CD4-positive, alpha-beta T cell treated with Interleukin-1 beta for 1 hour (primary cell): ENCODE measurements at places on chromosomes 1 and 21.

DNA sequence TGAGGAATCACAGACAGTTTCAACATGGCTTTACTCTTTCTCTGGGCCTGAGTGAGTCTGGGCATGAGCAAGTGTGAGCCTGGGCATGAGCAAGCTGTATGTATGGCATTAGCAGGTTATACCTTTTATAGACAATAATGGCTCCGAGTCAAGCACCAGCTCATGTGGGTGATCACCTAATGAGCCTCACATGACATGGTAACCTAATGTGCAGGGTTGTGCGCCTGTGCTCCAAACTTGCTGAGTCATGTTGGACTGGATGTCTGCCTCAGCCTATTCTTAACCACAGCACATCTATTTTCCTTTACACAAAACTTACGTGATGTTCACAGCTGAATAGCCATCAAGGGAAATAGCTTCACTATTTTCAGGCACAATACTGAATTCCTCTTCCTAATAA, 236.2 kb upstream of the NRIP1 start:
- no peak for DNase-seq

GRCh38 chr1:43447891-43448708, 5.6 kb downstream of the HYI start:
- no peak for DNase-seq

DNA sequence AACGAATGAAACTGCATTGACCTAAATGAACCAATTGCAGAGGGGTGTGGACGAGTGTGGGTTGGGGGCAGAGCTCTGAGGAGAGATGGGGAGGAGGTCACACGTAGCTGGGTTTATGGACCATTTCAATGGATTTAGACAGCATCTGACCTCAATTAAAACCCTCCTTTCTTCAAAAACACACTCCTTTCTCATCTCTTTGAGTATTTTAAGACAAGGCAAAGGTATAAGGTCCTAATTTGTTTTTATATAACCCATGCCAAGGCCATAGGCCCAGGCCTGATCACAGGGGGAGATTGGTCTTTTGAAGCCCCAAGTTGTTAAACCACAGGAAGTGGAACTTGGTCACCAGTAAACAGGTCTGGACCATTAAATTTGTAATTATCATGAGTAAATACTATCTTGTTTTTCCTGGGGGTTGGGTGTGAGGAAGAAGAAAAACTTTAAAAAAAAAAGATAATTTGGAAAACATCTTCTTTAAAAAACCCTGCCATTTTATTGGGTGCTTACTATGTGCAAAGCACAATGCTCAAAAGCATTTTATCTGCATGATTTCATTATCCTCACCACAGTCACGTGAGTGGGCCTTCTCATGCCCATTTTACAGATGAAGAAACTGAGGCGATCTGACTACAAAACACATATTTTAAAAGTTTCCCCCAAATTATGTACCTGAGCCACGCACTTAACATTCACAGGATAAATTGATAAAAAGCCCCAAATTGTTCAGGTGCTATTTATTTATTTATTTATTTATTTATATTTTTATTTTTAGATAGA, 8.9 kb upstream of the INAVA start:
- no peak for DNase-seq

DNA sequence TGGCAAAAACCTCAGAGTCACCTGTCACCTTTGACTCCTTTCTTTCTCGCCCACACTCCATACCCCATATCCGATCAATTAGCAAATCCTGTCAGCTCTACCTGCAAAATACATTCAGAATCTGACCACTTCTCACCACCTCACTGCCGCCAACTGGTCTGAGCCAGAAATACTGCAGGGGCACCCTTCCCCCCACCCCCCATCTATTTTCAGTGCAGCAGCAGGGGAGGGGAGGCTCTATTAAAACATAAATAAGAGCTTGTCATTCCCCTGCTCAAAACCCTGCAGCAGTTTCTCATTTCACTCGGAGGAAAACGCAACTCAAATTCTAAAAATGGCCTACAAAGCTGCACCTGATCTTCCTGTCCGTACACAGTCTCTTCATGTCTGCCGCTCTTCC, 3.9 kb downstream of the PKLR start:
- DNase-seq = no peak

GRCh38 chr1:179709841-179710329, 33.2 kb upstream of the FAM163A start:
- peak; percentile 53 for DNase-seq

GRCh38 chr1:160641323-160642280, 5.2 kb downstream of the SLAMF1 start:
- no peak for DNase-seq

DNA sequence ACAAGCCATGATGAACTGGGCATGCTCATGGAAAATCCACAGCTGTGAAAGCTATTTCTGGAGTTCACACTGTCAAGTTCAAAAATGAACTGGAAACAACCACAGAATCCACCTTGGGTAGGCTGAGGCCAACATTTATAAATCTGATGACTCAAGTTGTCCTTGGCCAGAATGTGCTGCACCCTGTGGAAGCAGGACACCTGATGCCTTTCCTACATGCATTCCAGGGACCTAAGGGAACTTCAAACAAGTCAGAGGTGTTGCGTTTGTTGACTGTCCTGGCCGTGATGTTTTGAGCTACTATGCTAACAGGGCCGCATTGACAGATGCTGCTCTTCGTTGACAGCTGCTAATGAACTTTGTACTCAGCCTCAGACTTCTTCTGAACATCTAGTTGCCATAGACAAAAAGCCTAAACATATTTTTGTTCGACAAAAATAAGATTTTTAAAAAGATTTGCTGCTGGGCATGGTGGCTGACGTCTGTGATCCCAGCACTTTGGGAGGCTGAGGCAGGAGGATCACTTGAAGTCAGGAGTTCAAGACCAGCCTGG, 127.9 kb upstream of the SLC45A1 start:
- DNase-seq = no peak

- DNase-seq = no peak
These were observed 12.6 kb upstream of the LEPR start for GRCh38 chr1:65407877-65408276.

DNA sequence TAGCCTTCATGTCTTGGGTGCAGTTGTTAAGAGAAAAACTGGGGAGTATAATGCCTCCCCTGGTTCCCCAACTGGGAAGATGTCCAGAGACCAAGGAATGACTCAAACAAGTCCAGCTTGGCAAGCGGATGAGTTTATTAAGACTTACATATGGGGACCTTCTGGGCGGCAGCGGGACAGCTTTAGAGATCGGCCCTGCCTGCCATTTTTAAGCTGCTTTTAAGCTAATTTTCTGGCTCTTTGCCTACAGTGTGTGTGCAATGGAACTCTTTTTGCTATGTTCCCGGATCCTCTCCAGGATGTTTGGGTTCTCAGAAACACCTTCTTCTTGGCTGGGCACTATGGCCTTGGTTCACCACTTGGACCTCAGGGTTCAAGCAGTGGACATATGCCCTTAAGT, 99.5 kb downstream of the RYR2 start:
- no peak for DNase-seq
